Stomach (tissue), 19 donors: ENCODE measurements at places on chromosomes 12 and 14. TPM values are rescaled to one million over a fixed set of nuclear protein-coding genes. Genes with fewer than 3 reads are reported as not detected.
A peak's percentile ranks its signal among the peaks of the same experiment; 100 is the strongest.

Gene ACRBP
- 0.31 TPM for polyA plus RNA-seq

Gene FGF6
- not detected for polyA plus RNA-seq

Gene RAB15
- polyA plus RNA-seq, result 11.9 TPM

Gene TMCC3
- 2.1 TPM for polyA plus RNA-seq

Gene TAS2R7
- polyA plus RNA-seq, result not detected

Gene DEGS2
- polyA plus RNA-seq, result 7.7 TPM

Gene TPPP2
- polyA plus RNA-seq, result not detected

Gene KLHL33
- polyA plus RNA-seq, result 0.05 TPM

- DNase-seq, result no peak
Observed at GRCh38 chr14:90305176-90305601, 26.6 kb downstream of the NRDE2 start.

GRCh38 chr14:92323916-92324818, 1.2 kb downstream of the SLC24A4 start:
- no peak for DNase-seq

- no peak for DNase-seq
Observed at GRCh38 chr14:54350203-54350602, 46.6 kb upstream of the CDKN3 start.

- no peak for DNase-seq
Observed at GRCh38 chr12:62335796-62336195, 75.6 kb downstream of the USP15 start.

GRCh38 chr14:34223373-34224148, 238.5 kb downstream of the SPTSSA start:
- no peak for DNase-seq

- peak; percentile 35 for DNase-seq
Observed at GRCh38 chr14:85731186-85731585, 201.2 kb downstream of the FLRT2 start.

- DNase-seq, result no peak
Observed at GRCh38 chr12:109259545-109259895, 49.6 kb downstream of the FOXN4 start.

DNA sequence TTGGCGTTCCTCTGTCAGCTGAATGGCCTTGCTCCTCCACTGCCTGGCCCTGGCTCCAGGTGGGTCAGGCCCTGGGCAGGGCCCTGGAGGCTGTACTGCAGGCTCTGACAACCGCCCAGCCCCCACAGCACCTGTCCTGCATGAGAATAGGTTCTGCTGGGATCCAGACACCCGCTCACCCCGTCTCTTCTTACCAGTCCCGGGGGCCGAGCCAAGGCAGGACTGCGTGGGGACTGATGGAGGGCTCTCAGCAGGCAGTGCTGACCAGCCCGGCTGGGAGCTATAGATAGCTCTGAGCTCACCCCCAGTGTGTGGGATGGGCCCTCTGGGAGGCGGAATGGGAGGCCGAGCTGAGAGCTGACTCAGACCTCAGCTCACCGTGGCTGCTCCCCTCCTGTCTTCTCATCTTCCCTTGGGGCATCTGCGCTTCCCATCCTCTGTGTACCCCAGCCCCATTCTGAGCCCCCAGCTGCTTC, 39.6 kb downstream of the TEAD4 start:
- DNase-seq, result peak; percentile 66

- no peak for DNase-seq
Observed at GRCh38 chr12:59158066-59158465, 237.8 kb upstream of the LRIG3 start.

- peak; percentile 67 for DNase-seq
Observed at GRCh38 chr14:58954901-58955861, 233.3 kb upstream of the DAAM1 start.

GRCh38 chr12:101436136-101436535, 28.6 kb upstream of the ARL1 start:
- DNase-seq, result no peak

GRCh38 chr12:98123021-98123461, 392.3 kb upstream of the TMPO start:
- peak; percentile 31 for DNase-seq

GRCh38 chr14:69090187-69090789, 62.6 kb downstream of the DCAF5 start:
- no peak for DNase-seq

DNA sequence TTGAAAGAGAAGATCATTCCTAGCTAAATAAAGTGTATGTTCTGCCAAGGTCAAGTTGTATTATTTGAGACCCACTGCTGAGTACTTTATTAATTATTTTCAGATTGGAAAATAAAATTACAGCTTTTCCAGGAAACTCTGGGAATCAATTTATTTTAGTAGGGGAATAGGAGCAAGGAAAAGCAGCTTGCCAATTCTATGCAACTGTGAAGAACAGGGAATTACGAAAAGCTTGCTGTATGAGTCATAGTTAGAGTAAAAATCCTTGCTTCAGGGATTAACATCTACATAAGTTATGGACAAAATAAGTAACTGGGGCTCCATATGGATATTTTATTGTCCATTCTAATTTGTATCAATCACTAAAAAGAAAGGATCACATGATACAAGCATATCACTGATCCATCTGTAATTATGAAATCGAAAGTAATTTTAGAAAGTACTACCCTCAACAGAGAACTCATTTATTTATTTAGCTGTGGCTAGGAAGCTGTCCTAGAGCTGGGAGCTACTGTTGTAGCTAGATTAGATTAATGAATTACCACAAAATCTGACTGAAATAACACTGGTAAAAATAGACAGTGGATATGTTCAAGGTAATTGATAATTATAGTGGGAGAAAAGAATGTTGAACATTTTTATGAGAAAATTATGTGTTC, 303.5 kb upstream of the NPAS3 start:
- DNase-seq, result peak; percentile 50

DNA sequence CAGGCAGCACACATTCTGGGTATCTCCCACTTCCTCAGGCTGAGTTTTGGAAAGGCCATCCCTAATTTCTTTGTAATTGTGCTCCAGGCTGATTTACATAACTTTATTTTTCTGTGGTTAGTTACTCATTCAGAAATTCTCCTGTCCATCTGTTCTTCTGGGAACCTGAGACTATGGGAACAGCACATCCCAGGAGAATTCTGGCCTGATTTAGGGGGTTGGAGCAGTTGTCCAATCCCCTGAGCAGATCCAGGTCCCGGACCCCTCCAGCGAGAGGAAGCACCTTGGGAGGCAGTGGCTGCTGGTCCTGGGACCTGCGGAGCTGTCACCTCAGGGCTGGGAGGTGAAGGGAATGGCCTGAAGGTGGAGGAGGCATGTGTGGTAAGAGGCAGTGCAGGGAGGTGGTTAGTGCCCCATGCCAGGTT, 40.4 kb downstream of the TSPAN9 start:
- DNase-seq, result no peak

DNA sequence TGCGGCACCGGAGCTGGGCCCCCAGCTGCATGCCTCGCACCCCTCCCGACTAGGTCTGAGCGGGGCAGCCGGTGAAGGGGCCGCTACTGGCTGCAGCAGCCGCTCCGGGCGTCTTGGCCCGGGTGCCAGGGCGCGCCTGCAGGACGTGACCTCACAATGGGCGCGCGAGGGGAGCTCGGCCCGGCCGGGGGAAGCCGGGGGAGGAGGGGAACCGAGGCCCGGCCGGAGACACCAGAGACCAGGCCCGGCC, 353 bp downstream of the BAG5 start:
- no peak for DNase-seq

- peak; percentile 36 for DNase-seq
Observed at GRCh38 chr14:74240794-74241651, 1.8 kb downstream of the VSX2 start.

- no peak for DNase-seq
Observed at GRCh38 chr14:103112400-103113243, 10.6 kb upstream of the TNFAIP2 start.

GRCh38 chr12:75781532-75782046, 250.0 kb downstream of the PHLDA1 start:
- DNase-seq, result no peak

- DNase-seq, result no peak
Observed at GRCh38 chr12:95774311-95775045, 16.1 kb downstream of the NTN4 start.

DNA sequence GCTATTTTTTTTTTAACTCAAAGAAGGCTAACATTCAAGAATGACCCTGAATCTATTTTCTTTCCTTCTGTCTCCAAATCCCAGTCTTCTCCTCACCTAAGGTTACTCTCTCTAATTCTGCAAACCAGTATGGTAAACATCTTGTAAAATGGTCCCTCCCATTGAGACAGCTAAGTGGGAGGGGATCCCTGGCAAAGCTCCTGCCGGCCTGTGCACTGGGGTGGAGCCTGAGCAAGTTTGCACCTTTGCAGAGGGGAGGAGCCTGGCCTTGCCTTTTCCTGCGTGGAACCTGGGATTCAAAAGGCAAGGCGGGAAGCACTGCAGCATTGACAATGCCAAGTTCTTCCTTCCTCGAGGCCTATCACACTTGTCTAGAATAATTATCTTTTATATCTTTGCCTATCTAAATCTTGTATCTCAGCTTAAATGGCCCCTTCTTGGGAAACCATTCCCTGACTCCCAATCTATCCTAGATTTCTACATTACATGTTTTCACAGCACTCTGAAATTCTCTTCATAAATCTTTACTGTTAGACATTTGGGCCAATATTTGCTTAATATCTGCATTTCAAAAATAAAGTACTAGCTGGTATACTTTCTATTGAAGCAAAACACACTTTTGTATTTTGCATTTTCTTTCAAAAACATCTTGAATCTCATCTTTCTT, 83.0 kb downstream of the EPS8 start:
- DNase-seq, result peak; percentile 43

DNA sequence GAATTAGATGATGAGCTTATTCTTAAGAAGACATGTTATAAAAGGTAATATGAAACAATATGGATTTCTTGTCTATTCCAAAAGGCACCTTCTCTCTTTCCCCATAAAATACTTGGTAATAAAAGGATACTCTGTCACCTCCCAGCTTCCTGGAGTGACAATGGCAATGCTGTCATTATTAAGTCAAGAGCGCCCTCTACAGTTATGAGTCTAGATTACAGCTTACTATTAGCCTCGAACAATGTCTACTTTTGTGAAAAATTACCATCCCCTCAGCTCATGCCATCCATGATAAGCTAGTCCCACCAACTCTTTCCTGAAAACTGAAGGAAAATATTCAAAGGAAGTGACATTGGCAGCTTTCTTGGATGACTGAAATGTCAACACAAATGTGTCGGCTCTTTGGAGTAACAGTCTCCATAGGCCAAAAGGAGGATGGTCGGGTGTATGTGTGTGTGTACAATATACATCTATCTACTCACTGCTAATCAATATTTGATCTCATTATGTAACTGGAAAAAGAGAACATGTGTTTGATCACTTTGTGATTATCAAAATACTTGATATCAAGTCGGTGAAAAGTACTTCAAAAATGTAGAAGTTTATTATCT, 48.7 kb upstream of the CDKN3 start:
- DNase-seq, result peak; percentile 80

GRCh38 chr12:65279369-65280112, 1.1 kb downstream of the MSRB3 start:
- DNase-seq, result no peak

- no peak for DNase-seq
Observed at GRCh38 chr12:75656648-75657047, 145.2 kb upstream of the KRR1 start.

GRCh38 chr12:94143438-94143837, 4.9 kb upstream of the PLXNC1 start:
- no peak for DNase-seq

DNA sequence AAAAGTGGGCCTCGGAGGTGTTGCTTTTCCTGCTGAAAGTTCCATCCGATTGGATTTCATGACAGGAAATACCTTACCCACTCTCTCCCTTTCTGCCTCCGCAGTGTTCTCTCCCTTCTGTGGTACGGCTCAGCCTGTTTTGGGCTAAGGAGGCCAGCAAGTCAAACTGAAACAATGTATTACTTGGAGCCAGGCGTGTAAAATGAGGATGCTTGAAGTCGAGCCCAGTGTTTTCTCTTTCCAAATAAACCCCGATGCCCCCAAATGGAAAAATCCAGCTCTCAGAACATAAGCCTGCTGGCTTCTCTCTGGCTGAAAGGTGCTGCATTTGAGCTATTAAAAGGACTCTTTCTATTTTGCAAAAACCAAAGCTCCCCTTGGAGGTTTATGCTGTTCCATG, 124.7 kb downstream of the ZNF664 start:
- DNase-seq, result no peak

- DNase-seq, result no peak
Observed at GRCh38 chr14:100449225-100449987, 126.3 kb downstream of the SLC25A47 start.

DNA sequence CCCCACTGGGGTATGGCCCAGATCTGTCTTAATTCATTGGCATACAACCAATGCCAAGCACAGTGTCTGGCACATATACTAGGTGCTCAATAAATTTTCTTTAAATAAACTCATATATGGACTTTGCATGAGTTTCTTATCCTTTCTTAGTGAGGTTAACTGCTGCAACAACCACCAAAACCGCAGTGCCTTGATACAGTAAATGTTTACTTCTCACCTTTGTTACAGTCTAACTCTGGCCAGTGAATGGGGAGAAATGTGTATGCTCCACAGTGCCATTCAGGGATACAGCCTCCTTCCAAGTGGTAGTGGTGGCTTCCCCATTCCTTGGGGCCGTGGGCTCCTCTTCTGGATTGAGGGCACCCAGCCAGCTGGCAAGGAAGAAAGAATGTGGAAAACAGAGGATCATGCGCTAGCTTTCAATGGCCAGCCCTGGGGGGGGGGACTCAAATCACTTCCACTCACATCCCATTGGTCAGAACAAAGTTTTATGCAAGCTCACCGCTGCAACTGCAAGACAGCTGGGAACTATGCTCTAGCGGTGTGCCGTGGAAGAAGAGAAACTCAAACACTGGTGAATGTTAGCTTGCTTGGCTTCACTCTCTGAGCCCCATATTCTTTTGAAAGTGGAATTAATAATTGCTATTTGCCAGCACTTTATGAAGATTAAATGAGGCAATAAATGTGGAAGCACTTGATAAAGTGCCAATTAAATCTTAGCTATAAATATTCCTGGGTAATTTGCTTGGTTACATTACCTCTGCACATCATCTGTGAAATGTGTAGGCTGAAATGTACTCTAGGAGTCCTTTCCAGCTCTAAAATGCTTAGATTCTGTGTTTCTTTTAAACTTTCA, 51.0 kb upstream of the SOCS2 start:
- DNase-seq, result peak; percentile 72

DNA sequence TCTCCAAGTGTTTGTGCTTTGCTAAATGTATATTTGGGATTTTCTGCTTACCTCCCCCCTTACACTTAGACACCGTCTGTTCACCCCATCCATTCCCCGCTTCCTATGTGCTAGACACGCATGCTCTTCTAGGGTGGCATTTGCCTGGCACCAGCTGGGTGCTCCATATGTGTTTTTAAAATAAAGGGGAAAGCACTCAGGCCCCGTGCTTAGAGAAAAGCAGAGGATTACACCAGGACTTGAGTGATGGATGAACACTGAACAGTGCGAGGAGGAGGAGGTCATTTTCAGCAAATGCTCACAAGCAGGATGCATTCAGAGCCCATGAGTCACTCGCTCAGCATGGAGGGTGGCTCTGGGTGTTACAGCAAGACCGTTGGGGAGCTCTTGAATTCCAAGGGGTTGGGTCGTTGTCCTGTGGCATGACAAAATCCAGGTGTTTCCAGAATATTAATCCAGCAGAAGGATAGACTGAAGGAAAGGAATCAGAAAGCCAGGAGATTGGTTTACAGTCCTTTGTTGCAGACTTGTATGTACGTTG, 2.9 kb upstream of the BDKRB1 start:
- DNase-seq, result no peak

- DNase-seq, result no peak
Observed at GRCh38 chr12:88062474-88062873, 33.3 kb upstream of the C12orf50 start.
